ENCODE measurements at places on chromosomes 7 and 10.

DNA sequence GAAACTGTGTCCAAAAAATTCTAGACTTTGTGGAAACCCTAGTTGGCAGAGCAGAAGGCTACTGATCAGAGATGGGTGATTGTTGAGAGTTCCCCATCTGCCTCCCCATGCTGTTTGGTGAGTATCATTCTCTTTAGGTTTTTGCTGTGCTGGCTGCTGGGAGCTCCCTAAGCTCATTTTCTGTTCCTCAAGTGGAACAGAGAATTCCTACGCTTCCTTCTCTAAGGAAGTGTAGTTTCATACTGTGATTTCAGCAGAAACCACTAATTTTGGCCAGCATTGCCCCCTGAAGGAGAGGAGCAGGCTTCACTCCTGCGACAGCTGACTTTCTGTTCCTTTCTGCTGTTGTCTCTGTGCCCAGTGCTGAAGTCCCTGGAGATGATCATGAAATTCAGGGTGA, 355.3 kb upstream of the NPVF start:
- DNase-seq, result no peak

DNA sequence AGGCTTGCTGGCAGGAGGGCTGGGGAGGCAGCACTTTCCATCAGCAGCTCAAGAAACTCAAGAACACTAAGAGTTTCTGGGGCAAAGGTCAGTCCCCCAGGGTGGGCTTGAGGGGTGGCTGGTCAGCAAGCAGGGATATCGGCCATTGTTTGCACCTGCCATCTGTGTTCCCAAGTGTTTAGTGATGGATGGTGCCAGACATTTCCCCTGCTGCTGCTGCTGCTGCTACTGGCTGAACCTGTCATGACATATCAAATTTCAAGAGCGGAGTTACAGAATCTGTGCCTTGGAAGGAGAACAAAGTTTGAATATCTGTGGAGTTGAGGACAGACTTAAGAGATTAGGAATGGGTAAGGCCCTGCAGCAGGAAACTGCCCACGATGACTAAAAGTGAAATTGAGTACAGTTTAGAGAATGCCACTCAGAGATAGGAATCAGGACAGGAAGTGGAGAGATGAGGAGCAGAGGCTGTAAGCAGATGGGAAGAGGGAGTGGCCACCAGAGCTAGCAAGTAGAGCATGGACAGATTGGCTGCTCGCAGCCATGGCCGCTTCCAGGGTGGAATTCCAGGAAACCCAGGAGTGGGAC, 39.2 kb upstream of the PPP1R3C start:
- DNase-seq, result no peak

GRCh38 chr7:158320328-158320727, 267.3 kb downstream of the PTPRN2 start:
- DNase-seq, result no peak

GRCh38 chr10:30709229-30709628, 79.7 kb upstream of the LYZL2 start:
- DNase-seq, result no peak

- DNase-seq, result no peak
These were observed 208.3 kb upstream of the KMT2E start for GRCh38 chr7:104805449-104806317.

DNA sequence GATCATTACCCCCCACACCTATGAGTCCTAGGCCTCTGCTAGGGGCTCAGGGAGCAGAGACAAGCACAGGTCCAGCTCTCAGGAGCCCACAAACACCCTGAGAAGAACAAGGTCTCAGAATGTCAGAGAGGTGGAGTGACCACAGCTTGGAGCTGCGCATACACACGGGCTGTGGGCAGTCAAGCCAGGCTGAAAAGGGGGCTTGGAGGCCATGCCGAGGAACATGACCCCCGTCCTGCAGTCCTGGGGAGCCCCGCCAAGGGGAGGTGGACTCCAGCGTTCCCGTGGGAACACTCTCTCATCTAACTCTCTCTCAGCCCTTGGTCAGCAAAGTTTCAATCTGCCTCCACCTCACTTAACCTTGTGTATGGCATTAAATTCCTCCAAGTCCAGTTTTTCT, 7.8 kb upstream of the MMP21 start:
- no peak for DNase-seq

DNA sequence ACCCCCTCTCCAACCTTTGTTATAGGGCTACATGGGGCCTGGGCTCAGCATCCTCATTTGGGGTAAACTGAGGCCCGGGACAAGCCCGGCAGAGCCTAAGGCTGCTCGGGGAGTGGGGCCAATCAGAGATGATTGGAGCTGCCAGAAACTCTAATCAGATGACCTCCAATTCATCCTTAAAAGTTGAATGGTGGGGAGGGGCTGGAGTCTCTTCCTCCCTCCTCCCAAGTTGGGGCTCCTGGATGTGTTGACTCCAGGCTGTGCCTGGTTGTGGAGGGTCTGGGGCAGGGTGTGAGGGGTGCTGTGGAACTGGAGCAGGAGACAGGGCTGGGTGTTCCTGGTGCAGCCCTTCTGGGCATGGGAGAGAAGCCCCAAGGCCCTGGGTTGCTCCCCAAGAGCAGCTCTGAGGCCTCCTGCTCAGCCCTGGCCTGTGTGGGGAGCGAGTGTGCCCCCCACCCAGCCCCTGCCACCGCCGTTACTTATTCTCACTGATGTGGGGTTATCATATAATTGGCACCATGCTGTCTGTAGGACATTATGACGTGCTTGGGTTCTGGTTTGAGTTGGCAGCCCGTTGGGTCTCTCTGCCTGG, 2.2 kb downstream of the BHLHA15 start:
- DNase-seq, result no peak

DNA sequence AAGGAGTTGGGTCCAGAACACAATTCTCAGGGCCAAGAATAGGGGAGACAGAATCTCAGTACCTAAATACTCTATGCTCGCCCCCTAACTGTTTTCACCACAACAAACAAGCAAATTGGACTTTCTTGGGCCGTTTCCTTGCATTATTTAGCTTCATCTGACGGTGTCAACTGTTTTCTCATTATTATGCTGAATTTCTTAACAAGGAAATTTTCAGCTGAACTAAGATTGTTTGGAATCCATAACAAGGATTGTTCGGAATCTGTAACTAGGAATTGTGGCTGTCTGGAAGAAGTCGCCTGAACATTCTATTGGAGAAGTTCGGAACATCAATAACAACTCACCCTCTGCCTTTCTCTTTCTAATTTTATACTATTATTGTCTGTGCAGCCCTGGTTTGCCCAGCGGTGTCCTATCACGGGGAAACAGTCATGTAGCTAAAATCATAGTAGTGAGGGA, 15.5 kb upstream of the DLX6 start:
- DNase-seq, result no peak

DNA sequence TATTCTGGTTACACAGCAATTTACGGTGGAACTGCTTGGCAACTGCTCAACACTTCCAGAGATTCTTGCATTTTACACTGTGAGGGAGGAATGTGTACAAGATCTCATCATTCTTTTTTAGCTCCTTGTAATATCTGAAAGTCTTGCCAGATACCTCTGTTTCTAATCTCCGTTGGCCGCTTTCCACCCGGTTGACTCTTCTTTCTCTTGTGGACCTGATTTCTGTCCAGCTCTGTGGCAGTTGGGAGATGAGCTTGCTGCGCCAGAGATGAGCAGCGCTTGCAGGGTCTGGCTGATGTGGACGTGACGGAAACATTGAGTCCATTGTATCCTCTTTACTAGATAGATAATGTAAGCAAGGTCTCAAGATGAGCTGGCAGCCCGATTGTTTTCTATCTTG, 27.6 kb downstream of the SPAG6 start:
- no peak for DNase-seq

DNA sequence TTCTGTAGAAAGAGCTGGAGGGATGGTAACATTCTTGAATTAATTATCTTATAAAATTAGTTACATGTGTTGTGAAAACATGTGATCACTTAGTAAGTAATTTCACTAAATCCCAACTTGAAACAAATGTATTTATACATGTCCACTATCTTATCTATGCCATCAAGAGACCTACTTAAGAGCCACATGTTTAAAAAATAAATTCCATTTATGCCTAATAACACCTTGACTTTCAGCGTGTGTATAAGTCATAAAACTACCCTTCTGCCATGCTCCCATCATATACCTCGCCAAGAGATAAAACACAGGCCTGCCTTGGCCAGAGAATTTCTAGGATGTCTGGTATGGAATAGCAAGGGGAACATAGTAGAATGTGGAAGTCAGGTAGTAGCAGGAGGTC, 37.3 kb downstream of the LIPJ start:
- no peak for DNase-seq

DNA sequence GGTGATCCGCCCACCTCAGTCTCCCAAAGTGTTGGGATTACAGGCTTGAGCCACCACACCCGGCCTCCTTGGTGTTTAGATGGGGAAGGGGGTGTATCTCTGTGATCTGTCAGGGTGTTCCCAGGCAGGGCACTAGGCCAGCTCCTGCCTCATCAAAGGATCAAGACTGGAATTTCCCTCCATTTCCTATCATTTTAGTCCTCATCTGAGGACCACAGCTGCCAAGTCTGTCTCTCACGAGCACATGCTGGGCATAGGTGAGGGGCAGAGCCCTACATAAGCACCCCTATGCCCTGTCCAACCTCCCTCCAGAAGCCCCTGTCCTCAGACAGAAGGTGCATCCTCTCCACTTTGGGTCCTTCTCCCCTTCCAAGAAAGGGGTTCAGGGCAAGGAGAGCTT, 19.5 kb downstream of the TRIM56 start:
- DNase-seq, result no peak
